ENCODE measurements at places on chromosomes 4 and X. TPM values are rescaled to one million over a fixed set of nuclear protein-coding genes. Genes with fewer than 3 reads are reported as not detected.

The TRIM61 gene
- total RNA-seq = 1.6 TPM

The KLF8 gene
- total RNA-seq = 12.6 TPM

The CXCL9 gene
- total RNA-seq = not detected

The GJB1 gene
- not detected for total RNA-seq

The TEX13B gene
- total RNA-seq = not detected

The UNC5C gene
- 14.3 TPM for total RNA-seq

The ADAMTS3 gene
- total RNA-seq = 20.4 TPM

The IRS4 gene
- total RNA-seq = 1.2 TPM

The RTL3 gene
- total RNA-seq = not detected

The ZFP92 gene
- total RNA-seq = 0.82 TPM

The SLC4A4 gene
- total RNA-seq = 19.2 TPM

The GPC4 gene
- 1.2 TPM for total RNA-seq

The EXOC1L gene
- not detected for total RNA-seq

The HELT gene
- total RNA-seq = not detected

The C4orf50 gene
- total RNA-seq = 12.2 TPM

The CDS1 gene
- 8.6 TPM for total RNA-seq

The RBM46 gene
- total RNA-seq = not detected

The SH3TC1 gene
- total RNA-seq = 1.6 TPM

The RAB41 gene
- not detected for total RNA-seq

The PNMA6F gene
- total RNA-seq = 0.82 TPM

The MAGEB1 gene
- not detected for total RNA-seq

The TSPAN6 gene
- total RNA-seq = 33.0 TPM

The SRPK3 gene
- total RNA-seq = under 0.01 TPM

The TNMD gene
- total RNA-seq = not detected

The ADGRA3 gene
- total RNA-seq = 45.2 TPM

The CRLF2 gene
- not detected for total RNA-seq

The SUPT20HL2 gene
- total RNA-seq = not detected

The CCDC149 gene
- 16.3 TPM for total RNA-seq

The SSX4B gene
- total RNA-seq = not detected

The BMX gene
- total RNA-seq = 0.41 TPM

The GAGE12H gene
- total RNA-seq = not detected

The CLDN22 gene
- not detected for total RNA-seq

The DCAF16 gene
- 35.1 TPM for total RNA-seq

The SLC2A9 gene
- total RNA-seq = 2.9 TPM

The MID2 gene
- 12.6 TPM for total RNA-seq

The GPRASP1 gene
- total RNA-seq = 31.0 TPM

The PCSK1N gene
- total RNA-seq = 53.8 TPM

The GPR34 gene
- total RNA-seq = 7.3 TPM
